ENCODE measurements at places on chromosomes 2 and 18.

GRCh38 chr2:200451511-200451910, 58.4 kb downstream of the KCTD18 start:
- DNase-seq, result no peak

DNA sequence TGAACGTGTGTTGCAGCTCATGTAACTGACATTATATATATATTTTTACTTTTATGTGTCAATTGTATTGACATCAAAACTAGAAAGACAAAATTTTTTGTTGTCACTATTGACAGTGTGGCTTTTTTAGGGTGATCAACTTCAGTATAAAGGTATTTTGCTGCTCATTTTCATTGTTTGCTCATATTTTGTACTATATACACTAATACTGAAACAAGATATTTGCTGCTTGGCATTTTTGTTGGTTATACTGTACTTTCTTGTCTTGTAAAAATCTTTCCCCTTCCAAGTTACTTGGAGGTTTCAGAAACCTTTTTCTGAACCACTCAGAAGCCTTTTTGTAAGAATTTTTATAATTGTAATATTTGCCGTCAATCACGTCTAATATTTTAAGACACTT, 16.5 kb downstream of the AFTPH start:
- no peak for DNase-seq

DNA sequence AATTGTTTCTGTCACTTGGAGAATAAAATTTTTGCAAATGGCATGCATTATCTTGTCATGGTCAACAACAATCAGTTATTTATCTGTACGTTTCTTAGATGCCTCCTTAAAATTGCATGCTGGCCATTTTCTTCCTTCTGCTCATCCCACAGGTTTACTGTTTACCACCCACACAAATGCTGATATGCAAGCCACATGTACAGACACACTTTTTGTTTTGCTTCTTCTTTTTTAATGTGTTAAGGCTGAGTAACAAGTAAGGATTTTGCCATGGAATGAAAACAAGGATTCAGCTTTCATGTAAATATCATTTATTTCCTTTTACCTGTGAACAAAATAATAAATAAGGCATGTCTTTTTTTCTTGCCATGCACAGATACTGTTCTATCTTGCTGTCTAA, 1077.1 kb upstream of the ZEB2 start:
- DNase-seq, result no peak

DNA sequence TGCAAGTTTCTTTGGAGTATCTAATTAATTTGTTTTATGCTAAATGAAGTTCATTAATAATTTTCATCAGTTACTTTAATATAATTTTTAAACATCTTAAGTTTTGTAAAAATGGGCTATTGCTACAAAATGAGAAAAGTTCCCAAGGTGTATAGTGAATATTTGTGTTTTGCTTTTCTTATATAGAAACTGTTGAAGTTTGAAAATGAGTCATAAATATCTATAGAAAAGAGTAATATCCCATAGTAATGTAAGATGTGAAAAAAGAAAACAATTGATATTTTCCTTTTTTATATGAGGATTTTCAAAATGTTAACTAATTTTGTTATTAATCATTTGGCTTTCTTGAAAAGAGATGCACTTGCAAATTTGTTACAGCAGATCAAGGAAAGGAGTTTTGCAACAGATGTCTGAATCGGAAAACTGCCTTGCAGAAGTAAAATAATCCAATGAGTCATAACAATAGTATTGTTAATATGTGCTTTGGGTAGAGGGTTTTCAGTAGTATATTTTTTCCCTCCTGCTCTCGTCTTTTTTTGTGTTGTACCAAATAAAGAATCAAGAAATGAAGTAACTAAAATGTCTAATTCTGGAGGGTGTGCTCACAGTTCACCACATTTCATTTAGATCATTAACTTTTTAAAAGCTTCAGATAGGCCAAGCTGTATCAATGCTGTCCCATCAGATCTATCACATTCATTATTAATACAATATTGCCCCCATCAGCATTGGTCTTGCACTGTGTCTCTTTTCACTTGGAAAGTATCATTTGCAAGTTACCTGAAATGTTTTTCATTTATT, 15.5 kb downstream of the DUSP19 start:
- no peak for DNase-seq
